ENCODE measurements at places on chromosomes 7 and 10.

GRCh38 chr7:2978408-2978807 lies 65.3 kb downstream of the CARD11 start:
- DNase-seq = peak; percentile 81

- peak; percentile 29 for DNase-seq
Observed at GRCh38 chr10:105952153-105952552, 1212.4 kb downstream of the SORCS1 start.

- no peak for DNase-seq
Observed at GRCh38 chr10:107589081-107589480, 424.6 kb upstream of the SORCS1 start.

DNA sequence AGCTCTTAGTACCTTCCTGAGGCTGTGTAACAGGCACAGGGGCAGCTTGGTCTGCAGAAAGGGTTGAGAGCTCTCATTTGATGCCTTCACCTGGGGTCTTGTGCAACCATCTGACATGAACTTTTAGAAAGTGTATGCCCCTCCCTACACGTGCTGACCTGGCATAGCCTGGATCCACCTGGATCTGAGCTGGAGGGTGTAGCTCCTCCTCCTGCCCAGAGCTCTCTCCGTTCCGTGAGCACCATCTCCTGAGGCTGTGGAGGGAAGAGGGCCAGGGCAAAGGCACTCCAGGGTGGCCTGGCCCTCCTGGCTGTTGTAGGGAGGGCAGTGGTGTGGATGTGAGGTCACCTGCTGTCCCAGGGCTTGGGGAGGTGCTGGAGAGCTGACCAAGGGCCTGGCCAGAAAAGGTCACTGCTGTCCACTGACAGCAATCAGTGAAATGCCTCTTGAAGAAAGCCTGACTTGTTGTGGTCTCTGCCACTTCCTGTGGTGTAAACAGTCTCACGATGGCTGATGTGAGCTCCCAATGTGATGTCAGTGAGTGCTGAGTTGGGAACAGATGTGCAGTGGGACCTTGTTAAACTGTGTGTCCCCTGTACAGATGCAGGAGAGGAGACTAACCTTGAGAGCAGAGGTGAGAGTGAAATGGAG lies 23.0 kb downstream of the AMZ1 start:
- DNase-seq = peak; percentile 64

- no peak for DNase-seq
Observed at GRCh38 chr10:30364345-30365268, 15.5 kb upstream of the MTPAP start.

All from GM20000 (cell line).